ENCODE measurements at places on chromosomes 2 and 18.

GRCh38 chr2:117523267-117523666 lies 291.2 kb upstream of the DDX18 start:
- DNase-seq, result no peak

GRCh38 chr18:62729487-62730386 lies 14.4 kb downstream of the PHLPP1 start:
- no peak for DNase-seq

- DNase-seq, result peak; percentile 49
Measured at GRCh38 chr2:33272001-33272400, 204.4 kb upstream of the RASGRP3 start.

- no peak for DNase-seq
Measured at GRCh38 chr2:191976436-191976835, 129.5 kb upstream of the CAVIN2 start.

DNA sequence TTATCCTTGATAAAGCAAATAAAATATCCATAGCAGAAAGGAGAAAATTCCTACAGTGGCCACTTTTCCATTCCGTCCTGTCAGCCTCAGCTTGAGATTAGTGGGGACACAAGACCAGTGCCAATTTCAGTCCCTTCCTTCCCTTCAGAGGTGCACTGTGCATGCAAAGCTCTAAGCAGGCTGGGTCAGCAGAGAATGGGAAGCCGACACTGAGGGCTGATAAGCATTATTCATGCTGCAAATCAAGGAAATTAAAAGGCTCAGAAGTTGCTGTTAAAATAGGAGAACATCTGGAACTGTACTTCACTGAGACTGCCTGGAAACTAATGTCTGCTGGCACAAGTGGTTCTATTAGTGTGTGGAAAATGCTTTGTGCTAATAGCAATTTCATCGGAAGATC lies 534.3 kb downstream of the ADCYAP1 start:
- DNase-seq, result no peak

GRCh38 chr2:168465594-168465993 lies 9.5 kb downstream of the CERS6 start:
- no peak for DNase-seq

- peak; percentile 32 for DNase-seq
Measured at GRCh38 chr2:9463698-9464034, 10.7 kb upstream of the IAH1 start.

- DNase-seq, result peak; percentile 78
Measured at GRCh38 chr2:28958689-28959088, 22.4 kb upstream of the TOGARAM2 start.

DNA sequence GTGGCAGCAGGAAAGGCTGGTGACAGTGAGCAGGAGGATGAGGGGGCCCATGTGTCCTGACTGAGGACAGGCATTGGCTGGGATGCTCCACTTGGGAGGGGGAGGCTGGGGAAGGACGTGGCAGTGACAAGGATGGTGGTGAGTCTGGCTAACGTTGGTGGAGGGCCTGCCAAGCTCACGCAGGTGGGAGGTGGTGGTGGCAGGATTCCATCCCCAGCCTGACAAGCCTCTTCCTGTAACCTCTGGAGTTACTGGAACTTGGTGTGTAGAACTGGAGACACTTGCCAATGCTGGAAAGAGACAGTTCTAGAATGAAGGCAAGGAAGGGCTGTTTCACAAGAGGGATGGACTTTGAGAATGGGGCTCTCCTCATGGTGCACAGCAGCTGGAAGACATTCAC lies 8.2 kb downstream of the PROM2 start:
- no peak for DNase-seq

DNA sequence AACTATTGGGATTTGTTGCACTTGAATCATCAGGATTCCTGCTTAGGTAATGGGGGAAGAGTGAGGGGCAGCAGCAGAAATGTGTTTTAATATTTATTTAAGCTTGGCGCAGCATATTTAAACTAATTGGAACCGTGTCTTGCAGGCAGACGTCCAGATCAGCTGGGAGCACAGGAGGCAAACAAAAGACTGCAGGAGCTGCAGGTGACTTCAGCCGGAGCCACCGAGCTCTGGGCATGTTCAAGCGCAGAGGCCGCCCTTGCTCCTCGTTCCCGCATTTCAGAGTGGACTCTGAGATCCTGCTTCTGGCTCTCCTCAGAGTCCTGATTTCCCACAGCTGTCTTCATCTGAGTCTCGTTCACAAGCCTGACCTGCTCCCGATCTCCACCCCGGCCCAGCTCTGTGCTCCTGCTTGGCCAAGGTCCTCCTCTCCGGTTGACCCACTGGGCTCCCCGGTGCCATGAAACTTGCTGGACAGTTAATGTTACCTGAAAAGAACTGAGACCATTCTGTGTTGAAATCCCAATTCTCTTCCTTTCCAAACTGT lies 475.5 kb downstream of the SOX11 start:
- DNase-seq, result no peak

GRCh38 chr2:134917888-134918525 lies 615 bp upstream of the CCNT2 start:
- DNase-seq, result peak; percentile 95

DNA sequence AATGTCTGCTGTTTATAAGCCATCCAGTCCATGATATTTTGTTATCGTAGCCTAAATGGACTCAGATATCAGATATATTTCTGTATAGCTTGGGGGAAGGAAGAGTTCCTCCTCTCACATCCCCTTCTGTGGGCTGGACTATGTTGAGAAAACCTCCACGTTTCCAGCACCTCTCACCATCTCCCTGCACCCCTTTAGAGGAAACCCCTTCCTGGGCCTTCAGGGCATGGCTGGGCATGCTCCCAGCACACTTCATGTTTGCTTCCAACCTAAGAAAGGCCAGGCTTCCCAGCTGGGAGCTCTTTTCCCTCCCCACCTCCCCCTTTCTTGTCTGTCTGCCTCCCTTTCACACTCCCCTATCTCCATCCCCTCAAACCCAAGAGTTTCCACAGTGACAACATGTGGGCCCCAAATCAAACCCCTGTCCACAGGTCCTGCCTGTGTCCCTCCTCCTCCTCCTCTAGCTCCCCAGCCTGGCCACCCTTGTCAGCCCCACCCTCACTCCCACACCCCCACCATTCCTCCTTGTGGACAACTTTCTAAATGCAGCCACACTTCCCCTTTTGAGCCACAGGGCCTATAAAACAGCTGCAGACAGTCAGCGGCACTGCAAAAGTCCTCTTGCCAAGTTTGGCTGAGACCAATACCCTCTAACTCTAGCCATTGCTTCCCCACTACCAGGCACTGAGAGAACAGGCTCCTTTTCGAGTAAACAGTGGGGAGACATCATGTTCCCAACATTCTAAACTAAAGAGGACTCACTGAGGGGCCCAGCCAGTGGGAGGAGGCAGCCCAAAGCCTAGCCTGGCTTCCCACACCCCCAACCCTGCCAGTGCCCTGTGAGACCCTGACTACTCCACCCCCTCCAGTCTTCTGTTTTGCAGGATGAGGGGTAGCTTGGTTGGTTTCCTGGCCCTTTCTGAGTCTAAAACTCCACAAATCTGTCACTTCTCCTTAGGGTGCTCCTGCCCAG lies 120.5 kb downstream of the ZFP36L2 start:
- DNase-seq, result no peak

- DNase-seq, result no peak
Measured at GRCh38 chr2:162492225-162492624, 148.3 kb downstream of the GCA start.

GRCh38 chr2:183967756-183968155 lies 630.6 kb upstream of the ZNF804A start:
- DNase-seq, result no peak

- DNase-seq, result peak; percentile 15
Measured at GRCh38 chr2:241852981-241853631, 5.6 kb downstream of the PDCD1 start.

- DNase-seq, result no peak
Measured at GRCh38 chr2:218041302-218042168, 27.5 kb upstream of the RUFY4 start.

GRCh38 chr2:196500686-196501431 lies 138.7 kb upstream of the CCDC150 start:
- no peak for DNase-seq

DNA sequence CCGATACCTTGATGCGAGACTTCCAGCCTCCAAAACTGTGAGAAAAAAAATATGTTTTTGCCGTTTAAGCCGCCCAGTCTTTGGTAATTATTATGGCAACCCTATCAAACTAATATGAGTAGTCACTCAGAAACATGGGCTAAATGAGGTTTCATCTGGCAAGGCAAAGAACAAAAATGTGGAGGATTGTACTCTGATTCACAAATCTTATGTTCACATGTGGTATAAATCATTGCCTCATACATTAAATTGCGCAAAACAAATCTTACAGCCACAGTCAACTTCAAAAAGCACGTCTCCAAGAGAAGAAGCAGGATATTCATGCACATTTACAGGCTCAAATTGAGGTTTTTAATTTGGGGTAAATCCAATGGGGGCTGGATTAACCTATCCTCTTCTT lies 1435.4 kb upstream of the LRRTM1 start:
- DNase-seq, result no peak

DNA sequence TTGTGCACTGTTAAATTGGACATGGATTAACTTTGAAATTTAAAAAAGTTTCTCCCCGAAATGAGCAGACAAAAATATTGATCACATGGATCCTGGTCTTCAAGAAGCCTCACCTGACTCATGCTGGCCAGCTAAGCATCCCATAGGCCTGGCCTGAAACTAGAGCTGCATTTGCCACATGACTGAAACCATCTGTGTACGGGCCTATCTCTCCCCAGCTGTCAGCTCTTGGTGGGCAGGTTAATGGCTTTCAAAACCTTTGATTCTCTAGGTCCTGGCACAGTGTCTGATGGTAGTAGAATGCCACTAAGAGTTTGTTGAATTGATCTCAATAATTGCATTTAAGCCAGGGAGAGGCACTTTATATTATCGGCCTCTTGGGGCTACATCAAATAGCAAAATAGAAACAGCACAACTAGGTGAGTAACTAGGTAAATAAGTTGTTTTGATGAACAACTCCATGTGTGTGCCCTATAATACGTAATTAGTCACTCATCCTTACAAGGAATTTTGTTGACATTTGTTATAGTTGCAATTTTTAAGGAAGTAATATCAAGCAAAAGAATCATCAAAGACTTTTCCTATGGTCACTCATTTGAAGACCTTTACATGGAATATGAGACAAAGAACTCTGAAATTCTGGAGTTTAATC lies 251.1 kb downstream of the SP3 start:
- no peak for DNase-seq

DNA sequence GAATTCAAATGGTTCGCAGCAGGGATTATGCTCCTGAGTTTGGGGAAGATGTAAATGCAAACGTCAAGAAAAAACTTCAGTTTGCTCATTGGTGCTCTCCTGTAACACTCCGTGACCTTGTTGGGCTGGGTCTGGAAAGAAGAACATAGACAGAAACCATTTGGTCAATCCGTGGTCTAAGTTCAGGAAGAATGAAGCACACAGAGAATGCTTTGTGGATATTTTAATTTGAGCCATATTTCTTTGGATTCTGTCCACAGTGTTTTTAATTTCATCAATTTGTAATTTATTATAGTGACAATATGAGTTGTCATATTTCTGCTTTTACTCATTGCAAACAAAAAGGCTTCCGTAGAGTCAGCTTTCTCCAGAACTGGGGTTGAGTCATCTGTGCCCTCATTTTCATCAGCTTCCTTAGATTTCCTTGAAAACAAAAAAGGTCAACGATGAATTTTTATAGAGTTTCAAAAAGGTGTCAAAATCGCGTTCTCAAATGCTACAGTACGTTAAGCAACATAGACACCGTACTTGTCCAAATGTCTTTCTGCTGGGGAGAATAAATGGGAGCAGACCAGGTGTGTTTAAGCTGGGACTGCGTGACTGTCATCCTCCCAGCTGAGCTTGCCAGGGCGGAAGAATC lies 606.4 kb downstream of the RNF144A start:
- DNase-seq, result no peak

GRCh38 chr2:232897598-232898408 lies 27.7 kb downstream of the SNORC start:
- no peak for DNase-seq

GRCh38 chr2:45882707-45883602 lies 231.5 kb downstream of the PRKCE start:
- DNase-seq, result no peak

- no peak for DNase-seq
Measured at GRCh38 chr2:233551491-233551890, 15.1 kb downstream of the USP40 start.

- no peak for DNase-seq
Measured at GRCh38 chr2:39512941-39513340, 75.9 kb upstream of the MAP4K3 start.

DNA sequence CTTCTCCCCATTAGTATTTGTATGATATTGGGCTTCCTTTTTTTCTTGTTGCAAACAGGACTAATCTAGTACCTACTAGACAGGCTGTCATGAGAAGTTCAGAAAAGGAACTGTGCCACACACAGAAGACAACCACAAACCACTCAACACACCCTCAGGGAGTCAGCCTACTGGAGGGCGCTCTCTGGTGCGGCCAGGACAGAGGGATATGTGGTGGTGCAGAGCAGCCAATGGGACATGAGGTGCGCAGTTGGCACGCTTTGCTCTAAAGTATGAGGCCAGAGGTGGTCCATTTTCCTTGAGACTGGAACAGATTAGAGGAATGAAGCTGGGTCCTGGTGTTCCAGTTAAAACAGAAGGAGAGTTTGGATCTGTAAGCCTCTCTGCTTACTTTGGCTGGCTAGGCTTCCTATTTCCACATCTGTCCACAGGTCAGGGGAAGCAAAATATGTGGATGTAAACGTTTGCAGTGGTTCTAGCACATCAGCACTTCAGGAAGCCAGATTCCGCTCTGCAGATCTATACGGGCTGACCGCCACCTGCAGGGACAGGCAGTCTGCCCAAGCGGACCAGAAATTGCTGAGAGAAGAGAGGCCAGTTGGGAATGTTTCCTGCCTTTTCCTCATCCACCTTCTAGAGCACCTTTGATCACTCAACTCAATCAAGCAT lies 114.1 kb downstream of the GFPT1 start:
- no peak for DNase-seq

- no peak for DNase-seq
Measured at GRCh38 chr2:106572541-106573450, 85.6 kb downstream of the CD8B2 start.

- peak; percentile 31 for DNase-seq
Measured at GRCh38 chr2:164841719-164842623, at the start of gene COBLL1. COBLL1 (minus strand) TSS chr2:164841823; CDS start chr2:164841196, 627 bp downstream.

DNA sequence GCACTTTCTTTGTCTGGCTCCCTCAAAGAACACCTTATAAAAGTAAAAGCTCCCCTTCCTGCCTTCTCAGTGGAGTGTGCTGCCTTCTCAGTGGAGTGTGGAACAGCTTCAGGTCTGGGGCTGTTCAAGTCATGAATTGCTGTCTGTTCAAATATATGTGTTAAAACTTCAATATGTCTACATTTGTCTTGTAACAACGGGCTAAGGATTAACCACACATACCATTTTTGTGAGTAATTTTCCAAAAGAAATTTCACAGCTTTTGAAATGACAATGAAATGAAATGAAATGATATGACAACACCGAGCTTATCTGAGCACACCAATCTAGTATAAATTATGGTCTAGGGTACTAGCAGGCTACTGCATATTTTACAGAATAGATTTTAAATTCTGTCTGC lies 42.9 kb downstream of the CABYR start:
- no peak for DNase-seq

GRCh38 chr2:105917226-105917625 lies 172.5 kb downstream of the NCK2 start:
- no peak for DNase-seq

GRCh38 chr2:200168641-200169555 lies 137.6 kb upstream of the SPATS2L start:
- no peak for DNase-seq

Data from natural killer cell (primary cell).